Ecto neural progenitor cell (in vitro differentiated cells): ENCODE measurements at places on chromosomes 13 and 19.

DNA sequence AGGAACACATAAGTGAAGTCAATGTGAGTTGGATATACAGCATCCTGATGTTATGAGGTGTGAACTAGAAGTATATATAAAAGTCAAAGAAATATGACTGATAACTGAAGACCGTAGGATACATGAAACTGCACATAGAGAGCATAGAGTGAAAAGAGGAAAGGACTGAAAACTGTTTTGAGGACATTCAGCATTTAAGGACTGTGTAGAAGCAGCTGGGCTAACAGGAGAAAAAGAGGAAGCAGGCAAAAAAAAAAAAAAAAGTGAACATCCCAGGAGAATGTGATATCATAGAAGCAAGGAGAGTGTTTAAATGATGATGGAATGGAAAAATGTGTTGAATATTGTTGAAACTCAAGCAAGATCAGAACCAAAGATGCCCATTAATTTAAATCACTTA is 363.5 kb downstream of the PCDH20 start:
- no peak for DNase-seq

GRCh38 chr13:40595693-40596092 is 70.7 kb downstream of the FOXO1 start:
- no peak for DNase-seq

GRCh38 chr13:30307971-30308290 is 580 bp upstream of the KATNAL1 start:
- no peak for DNase-seq

DNA sequence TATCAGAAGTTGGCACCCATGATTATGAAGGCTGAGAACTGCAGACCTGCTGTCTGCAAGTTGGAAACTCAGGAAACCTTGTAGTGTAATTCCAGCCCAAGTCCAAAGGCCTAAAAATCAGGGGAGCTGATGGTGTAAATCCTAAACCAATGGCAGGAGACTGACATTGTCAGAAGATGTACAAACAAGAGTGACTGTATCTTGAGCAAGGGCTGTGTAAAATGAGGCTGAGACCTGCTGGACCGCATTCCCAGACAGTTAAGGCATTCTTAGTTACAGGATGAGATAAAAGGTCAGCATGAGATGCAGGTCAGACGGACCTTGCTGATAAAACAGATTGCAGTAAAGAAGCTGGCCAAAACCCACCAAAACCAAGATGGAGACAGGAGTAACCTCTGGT is 147.7 kb downstream of the COG6 start:
- DNase-seq: no peak

GRCh38 chr19:49676136-49676783 is 811 bp upstream of the PRMT1 start:
- DNase-seq: no peak

DNA sequence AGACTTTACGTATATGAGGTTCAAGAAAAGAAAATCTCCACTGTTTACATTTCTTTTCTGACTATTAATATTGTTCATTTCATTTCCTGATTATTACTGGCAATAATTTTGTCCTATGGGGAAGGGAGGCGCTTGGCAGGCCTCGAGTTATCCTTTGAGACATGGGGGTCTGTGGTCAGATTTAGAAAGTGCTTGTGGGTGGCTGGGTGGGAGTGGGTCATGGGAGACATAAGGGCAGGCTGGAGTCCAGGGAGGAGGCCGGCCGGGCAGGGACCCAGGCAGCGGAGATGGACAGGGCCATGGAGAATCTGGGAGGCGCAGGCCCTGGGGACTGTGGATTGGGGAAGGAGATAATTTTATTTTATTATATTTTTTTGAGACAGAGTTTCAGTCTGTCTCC is 40.1 kb downstream of the LTBP4 start:
- no peak for DNase-seq

DNA sequence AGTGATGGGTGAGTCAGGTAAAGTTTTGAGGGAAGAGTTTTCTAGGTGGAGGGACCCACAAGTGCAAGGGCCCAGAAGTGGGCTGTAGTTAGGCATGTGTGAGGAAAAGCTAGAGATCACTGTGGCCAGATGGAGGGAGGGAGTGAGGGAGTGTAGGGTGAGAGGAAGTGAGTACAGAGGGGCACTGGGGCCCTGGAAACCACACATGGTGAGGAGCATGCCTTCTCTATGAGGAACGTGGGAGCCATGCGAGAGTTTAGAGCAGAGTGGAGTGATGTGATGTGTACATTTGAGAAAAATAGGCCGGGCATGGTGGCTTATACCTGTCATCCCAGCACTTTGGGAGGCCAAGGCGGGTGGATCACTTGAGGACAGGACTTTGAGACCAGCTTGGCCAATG is 14.7 kb upstream of the SHKBP1 start:
- no peak for DNase-seq

DNA sequence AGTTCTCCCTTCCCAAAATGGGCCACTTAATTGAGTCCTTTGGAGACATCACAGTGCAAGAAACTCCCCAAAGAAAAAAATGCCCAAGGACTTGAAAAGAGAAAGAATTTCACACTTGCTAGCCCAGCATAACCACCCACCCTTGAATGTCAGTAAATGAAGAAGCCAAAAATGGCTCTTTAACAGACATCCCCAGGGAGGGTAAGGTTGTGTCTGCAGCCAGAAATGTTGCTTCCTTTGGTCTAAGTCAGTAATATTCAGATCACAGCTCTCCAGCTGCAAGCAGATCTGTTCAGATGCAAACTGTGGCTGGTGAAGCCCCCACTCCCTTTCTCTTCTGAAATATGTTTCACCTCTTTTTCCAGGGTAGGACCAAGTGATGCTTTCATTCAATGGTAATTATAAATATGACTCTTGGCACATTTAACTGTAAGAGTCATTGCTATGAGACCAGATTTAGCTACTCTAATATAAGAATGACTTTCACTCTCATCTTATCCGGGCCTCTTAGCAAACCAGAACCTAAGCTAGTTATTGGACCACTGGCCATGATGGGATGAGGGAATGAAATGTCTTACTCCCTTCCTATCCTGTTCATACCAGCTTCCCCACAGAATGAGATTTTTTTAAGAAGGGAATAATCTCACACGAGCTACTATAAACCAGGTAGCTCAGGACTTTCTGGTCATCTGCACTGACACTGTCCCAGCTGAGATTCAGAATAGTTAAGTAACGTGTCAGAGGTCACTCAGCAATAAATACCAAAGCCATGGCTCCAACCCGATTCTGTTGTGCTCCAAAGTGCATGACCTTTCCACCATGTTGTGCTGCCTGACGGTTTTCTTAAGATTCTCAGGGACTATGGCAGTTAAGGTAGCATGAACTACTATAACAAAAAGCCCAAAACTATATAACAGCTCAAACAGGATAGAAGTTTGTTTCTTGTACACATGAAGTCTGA is 234.1 kb downstream of the FOXO1 start:
- no peak for DNase-seq

- no peak for DNase-seq
Observed at GRCh38 chr19:8116437-8117293, 32.7 kb downstream of the FBN3 start.

- DNase-seq: no peak
Observed at GRCh38 chr19:48480183-48480557, 11.0 kb downstream of the CYTH2 start.

GRCh38 chr13:61700620-61701019 is 285.0 kb upstream of the PCDH20 start:
- no peak for DNase-seq

DNA sequence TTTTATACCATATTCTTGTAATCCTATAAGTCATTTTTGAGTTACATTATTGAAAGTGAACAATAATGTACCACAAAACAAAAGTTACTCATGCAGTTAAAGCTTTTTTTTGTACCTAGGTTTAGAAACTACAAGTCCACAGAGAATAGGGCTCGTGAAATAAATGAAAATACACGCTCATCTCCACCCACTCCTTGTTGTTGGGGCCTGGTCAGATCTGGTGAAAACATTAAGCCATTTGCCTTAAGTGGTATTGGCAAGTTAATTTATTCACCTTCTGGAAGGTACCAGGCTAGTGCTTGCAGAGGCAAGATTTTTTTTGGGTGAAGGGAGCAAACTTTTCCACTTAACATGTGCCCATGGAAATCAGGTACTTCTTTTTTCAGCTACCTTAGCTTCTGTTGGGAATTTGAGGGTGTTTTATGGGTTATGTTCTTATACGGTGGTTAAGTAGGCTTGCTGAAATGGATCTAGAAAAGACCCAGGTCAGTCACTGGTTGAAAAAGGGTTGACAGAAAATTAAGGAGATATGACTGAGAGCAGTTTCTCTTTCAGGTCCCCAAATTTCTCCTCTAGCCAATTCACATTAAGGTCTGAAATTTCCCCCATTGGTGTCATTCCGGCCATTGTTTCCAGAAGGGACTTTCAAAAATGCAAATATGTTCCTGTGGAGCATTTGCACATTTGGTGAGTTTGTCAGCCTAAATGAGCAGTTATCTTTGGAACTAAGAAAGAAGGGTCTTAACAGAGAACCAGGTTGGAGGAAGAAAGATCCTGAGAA is 143.3 kb downstream of the KCNRG start:
- no peak for DNase-seq

DNA sequence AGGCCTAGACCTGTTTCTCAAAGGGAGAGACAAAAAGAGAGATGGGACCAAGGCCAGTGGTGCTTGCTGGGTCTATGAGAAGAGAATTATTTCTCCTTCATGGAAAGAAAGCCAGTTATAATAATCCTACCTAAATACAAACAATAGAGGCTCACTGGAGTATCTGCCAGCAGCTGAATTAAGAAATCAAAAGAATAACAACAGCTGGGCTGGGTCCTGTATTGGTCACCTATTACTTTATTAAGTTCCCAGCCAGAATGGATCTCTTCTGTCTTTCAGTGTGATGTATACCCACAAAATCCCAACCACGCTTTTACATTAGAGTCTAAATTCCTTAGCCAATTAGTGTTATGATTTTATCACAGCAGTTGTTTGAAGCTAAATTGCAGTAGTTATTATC is 297.8 kb upstream of the DACH1 start:
- DNase-seq: no peak

- no peak for DNase-seq
Observed at GRCh38 chr13:82202398-82202797, 1679.9 kb downstream of the SLITRK1 start.

DNA sequence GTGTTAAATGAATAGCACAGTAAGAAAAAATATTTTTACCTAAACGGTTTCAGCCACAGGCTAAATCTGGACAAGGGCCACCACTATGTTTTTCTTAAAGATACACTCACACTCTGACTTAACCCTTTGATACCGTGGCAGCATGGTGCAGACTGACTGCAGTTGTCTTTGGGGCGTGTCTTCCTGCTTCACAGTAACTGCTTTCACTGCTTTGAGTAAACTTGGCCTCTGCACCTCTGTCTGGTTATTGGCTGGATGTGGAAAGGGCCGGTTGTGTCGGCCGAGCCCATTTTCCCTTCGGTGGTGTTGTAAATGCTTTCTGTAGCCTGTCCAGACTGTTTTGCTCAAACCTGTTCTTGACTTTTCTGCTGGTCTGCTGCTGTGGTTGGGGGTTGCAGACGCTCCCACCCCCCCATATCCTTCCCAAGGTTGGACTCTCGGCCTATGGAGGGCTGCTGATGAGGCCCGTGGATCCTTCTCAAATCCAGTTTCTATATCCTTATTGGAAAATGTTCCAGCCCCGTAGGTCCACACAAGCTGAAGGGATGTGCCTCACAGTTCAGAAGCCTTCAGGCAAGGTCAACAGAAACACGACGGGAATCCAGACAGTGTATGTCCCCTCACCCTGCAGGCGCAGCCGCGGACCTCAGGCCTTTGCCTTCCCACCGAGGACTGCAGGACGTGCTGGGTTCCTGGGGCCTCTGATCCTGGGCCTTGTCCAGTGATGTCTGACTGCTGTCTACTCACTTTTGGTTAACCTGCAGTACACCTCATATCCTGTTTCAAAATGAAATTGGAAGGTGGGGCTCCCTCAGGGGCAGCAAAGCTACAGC is 90.2 kb upstream of the RNF113B start:
- DNase-seq: no peak

DNA sequence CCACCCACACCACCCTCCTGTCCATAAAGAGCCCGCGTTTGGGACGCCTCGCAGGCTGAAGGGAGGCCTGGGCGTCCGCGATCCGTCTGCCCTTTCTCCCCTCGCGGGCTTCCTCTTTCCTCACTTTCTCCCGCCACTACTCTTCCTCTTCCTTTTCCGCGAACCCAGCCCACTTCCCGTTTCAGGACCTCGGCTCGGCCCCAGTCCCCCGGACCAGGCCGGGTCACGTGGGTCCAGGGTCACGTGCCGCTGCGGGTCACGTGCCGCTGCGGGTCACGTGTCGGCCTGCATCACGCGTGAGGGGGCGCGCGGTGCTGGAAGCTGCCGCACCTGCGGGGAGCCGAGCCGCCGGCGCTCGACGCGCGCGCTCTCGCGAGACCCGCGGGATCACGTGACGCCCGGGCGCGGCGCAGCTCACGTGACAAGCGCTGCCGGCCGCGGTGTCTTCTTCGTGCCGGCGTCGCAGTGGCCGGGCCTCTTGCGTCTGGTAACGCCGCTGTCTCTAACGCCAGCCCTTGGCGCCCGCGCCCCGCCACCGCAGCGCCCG is at the start of gene LAMP1:
LAMP1 (plus strand) TSS at position 417 of the 547 bp plus-strand sequence. CDS start 196 bp downstream, outside the sequence.
- DNase-seq: peak; percentile 100

DNA sequence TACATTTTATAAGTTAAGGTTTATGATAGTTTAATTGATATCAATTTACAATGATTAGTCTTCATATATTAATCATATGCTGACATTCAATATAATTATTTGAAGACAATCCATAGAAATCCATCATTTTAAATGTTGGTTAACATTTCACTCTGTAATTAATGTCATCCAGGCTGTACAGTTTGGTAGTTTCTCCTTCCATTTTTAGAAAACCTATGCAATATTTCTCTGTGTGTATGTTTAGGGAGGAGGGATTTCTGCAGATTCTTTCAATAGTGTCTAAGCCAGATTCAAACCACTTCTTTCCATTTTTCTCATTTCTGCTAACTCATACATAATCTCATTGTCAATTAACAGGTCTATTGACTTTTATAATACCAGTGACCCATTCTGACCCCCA is 1159.0 kb upstream of the ATXN8OS start:
- no peak for DNase-seq

GRCh38 chr19:10916602-10917001 is 11.8 kb downstream of the YIPF2 start:
- no peak for DNase-seq

DNA sequence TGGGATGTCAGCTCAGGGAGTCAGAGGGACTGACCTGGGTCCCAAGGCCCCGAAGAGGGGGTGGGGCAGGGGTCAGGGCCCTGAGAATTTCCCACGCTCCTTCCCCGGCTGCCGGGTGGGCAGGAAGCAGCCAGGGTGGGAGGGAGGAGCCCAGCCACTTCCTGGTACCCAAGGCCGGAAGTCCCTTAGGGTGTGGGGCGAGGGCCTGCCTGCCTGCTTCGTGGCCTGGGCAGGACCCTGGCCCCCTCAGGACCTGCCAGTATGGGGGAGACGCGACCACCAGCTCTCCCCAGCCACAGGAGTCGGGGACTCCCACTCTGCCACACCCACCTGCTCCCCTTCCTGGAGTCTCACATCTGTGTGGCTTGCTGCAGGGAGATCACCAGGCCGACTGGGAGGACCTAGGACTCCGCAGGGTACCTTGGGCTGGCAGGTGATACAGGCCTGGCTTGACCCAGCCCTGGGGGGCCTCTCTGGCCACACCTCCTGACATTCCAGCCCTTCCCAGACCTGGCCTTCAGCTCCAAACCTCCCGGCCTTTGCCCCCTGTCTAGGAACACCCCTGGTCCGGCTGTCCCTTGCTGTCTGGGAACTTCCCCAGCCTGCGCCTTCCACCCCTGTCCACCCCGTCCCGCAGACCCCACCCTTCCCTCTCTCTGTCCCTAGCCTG is 9.8 kb upstream of the CIRBP start:
- peak; percentile 81 for DNase-seq

GRCh38 chr19:4007836-4008539 is 452 bp downstream of the PIAS4 start:
- peak; percentile 59 for DNase-seq
